HFFc6 (cell line): ENCODE measurements at places on chromosomes 12 and 14. TPM values are rescaled to one million over a fixed set of nuclear protein-coding genes. Genes with fewer than 3 reads are reported as not detected.
A peak's percentile ranks its signal among the peaks of the same experiment; 100 is the strongest.

- peak; percentile 20 for DNase-seq
Observed at GRCh38 chr14:51014086-51014485, 69.8 kb upstream of the PYGL start.

DNA sequence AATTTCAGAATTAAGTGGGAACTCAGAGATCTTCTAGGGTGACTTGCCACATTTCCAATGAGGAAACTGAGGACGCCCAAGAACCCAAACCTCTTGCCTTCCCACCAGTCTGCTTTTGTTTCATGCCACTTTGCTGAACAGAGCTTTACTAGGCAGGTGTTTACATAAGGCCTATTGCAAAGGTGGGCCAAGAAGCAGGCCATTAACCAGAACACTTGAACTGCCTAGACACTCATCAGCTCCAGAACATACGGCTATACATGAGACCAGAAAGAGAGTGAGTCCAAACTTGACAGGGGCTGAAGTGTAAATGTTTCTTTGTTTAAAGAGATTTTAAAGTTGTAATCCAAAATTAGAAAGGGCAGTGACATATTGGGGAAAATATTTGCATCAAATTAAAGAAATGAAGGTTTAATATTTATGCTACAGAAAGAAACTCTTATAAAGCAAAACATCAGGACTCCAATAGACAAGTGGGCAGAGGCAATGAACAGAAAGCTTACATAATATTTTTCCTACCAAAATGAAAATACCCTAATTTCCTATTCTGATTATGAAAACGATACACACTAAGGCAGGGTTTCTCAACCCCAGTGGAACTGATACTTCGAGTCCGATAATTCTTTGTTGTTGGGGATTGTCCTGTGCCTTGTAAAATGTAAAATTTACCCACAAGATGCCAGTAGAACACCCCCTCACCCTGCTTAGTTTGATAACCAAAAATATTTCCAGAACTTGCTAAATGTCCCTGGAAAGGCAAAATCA is 11.7 kb downstream of the BATF start:
- no peak for DNase-seq

DNA sequence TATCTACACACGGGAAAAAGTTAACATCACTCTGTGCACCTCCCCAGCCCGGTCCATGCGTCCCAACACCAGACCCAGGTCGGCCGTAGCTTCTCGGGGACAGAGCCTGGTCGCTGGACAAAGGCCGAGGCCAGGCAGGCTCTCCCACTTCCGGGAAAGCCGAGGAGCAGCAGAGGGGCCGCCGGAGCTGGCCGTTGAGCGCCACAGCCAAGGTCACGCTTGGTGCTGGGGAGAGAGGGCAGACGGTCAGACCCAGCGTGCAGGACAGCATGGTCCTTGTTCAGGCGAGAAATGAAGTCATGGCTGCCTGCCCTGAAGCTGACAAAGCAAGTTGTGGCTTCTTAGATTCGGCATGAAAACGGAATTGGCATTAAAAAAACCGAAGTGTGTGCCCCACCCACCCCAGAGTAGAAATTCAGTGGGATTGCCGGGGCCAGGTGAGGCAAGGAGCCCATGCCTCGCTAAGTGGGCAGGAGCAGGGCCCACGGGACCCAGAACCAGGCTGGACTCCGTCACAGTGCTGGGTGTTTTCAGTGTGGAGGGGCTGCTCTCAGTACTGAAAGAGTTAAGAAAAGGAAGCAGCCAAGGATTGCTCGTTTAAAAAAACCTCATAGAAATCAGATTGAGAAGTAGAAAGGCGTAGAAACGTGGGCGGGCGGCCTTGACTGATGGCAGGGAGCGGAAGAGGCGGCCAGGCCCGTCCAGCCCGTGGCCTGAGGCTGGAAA is 4.3 kb downstream of the ARL6IP4 start:
- DNase-seq = no peak

- DNase-seq = no peak
Observed at GRCh38 chr12:69348162-69348938, at the start of gene LYZ. Gene LYZ (plus strand): TSS chr12:69348381. CDS start chr12:69348409, 28 bp downstream.

- DNase-seq = no peak
Observed at GRCh38 chr12:79747274-79747673, 56.5 kb upstream of the PAWR start.

DNA sequence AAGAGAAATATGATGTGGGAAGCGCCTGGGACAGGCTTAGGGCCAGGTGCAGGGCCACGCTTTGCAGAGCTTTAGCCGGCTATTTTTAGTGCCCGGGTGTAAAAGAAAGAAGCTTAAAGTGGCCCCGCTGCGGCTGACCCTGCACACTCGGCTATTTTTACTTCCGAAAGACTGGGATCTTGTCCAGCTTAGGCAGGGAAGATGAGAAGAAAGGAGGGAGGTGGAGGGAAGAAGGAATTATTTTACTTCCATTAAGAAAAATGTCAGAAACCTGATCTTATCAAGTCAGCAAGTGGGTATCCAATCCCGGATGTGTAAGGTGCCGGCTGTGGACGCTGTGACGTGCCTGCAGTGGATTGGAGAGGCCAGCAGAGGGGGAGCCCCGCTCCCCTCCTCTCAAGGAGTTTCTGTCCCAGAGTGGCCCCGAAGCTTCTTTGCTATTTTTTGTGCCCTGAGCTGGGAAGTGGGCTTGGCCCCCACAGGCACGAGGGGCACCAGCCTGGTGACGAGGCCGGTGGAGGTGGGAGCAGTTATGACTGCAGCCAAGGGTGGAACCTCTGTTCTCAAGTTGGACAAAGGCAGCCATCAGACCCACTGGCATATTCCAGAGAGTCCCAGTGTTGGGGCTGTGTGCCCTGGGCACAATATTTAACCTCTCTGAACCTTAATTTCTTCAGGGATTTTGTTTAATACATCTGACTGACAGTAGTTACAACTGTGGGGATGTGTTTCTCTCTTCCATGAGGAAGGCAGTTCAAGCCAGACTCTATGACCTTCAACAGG is 97.7 kb downstream of the ESRRB start:
- no peak for DNase-seq

DNA sequence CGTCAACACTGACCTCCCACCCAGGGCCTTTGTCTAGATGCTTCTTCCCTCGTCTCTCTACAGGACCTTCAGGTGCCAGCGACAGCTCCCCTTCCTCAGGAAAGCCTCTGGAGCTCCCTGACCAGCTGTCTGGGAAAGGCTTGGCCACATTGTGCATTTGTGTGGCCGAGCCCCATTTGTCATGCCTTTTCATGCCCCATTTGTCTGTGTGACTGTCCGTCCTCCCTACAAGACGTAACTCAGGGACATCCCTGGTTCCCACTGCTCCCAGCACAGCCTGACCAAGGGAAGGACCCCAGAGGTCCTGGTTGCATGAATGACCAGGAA is 23.8 kb downstream of the ZFYVE21 start:
- no peak for DNase-seq

DNA sequence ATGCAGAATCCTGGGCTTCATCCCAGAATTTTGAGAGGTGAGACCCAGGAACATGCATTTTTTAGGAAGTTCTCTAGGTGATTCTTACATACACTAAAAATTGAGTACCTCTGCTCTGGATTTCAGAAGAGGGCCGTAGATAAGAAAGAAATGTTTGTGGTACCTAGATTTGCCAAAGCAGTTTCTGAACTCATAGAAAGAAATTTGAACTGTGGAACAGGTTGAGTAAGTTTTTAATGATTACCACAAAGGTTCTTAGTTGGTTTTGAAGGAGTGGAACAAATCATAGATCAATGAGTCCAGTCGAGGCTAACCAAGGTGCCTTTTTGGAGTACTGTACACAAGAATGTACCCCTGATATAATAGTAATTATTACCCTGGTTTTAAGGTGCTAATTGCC is 24.9 kb downstream of the TTLL5 start:
- no peak for DNase-seq

DNA sequence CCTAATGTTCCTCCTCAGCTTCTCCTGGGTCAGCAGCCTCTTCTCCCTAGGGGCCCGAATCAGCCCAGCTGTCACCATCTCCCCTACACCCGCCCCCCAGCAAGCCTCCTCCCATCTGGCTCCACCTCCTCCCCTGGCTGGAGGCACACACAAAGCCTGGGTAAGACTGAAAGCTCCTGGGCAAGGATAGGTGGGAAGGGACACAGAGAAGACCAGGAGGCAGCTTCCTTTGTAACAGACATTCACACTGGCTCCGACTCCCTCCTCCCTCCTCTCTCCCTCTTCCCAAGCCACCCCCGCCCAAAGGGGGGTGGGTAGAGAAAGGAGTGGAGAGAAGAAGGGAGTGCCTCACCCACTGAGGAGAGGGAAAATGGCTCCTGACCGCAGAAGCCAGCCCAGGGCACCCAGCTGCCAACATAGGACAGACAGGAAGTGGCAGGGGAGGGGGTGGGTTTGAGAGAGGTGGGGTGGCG is 4.0 kb downstream of the CHD4 start:
- no peak for DNase-seq

- DNase-seq = no peak
Observed at GRCh38 chr14:105089746-105090492, 24.7 kb upstream of the GPR132 start.

The CAMKK2 gene
- 31.8 to 33.6 TPM (median 32.3 TPM) in 3 replicates for total RNA-seq

The FOXM1 gene
- 39.4 to 90.7 TPM (median 75.9 TPM) in 3 replicates for total RNA-seq

The ACSM4 gene
- total RNA-seq = not detected in 3 replicates

The CD9 gene
- total RNA-seq = 43.9 and 51.2 TPM in 2 replicates

The PMEL gene
- total RNA-seq = 0.11 to 0.91 TPM (median 0.40 TPM) in 3 replicates

The RHEBL1 gene
- 0.58 to 0.89 TPM (median 0.59 TPM) in 3 replicates for total RNA-seq
